Activated T-helper 9 cell treated with anti-CD3 and anti-CD28 coated beads, Interleukin-2, amount 50 U/mL, for 16 hours (primary cell): ENCODE measurements at places on chromosomes 12 and 14.

GRCh38 chr12:29844667-29845066, 60.9 kb upstream of the TMTC1 start:
- no peak for DNase-seq

DNA sequence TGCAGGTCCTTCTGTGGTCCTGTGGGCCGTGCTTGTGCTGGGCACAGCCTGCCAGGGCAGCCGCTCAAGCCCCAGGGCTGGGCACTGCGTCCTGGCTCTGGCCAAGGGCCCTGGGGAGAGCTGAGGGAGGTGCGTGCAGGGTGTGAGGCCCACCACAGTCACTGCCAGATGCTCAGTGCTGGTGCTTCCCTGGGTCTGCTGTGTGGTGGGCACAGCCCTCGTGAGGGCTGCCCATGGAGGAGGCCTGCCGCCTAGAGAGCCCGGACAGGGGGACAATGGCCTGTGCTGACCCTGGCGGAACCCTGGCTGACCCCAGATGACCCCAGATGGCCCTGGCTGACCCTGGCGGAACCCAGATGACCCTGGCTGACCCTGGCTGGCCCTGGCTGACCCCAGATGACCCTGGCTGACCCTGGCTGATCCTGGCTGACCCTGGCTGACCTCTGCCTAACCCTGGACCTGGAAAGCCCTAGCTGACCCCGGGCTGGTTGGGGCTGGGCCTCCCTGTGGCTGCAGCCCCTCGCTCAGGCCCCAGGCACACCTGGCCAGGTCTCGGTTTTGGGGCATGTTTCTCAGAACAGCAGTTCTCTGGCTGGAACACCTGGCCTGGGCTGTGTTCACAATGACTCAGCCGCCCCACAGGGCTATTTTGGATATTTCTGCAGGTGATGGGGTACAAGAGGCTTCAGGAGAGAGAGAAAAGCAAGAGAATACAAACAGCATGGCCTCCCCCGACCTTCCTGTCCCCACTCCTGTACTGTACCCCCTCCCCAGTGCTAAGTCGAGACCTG, 55.4 kb downstream of the TMEM121 start:
- DNase-seq = no peak

DNA sequence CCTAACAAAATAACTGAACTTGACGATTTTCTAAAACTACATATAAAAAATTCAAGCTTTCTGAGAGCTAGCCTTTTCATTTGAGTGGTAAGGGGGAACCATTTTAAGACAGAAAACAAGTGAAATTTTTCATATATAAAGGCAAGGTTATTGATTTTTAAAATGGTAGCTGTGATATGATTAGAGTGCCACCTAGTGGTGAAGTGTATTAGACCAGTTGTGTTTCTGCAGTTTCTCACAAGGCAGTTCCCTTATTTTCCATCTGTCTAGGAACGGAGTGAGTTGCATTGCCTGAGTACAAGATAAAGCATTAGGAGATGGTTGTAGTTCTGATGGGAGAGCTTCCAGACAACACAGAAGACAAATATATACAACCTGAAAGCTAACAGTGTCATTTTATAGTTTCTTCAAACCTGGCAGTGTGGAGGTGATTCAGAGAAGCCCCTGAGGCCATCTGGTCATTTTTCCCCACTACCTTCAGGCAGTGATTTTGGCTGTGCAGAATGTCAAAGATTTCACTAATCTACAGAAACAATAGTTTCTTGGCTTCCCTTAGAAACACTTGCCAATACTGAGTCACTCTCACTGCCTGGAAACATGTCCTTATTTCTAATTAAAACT, 180.8 kb downstream of the C12orf50 start:
- DNase-seq = no peak

- no peak for DNase-seq
Observed at GRCh38 chr12:69123311-69123710, 116.1 kb upstream of the CPSF6 start.

DNA sequence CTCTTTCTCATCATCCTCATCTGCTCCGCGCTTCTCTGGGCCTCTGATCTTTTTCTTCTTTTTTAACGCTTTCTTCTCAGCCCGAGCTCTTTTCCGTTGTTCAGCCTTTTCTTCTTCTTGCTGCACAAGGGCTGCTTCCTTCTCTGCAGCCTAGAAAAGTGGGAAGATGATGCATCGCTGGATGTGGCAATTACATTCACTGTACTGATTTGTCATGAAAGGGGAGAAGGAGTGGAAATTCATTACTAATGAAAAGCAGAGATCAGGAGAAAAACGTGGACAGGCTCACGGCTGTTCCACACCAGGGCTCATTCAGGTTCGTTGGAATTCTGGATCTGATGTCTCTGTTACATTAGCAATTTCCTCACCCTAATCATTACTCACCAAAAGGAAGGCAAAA, 15.1 kb downstream of the FICD start:
- DNase-seq = no peak

GRCh38 chr12:74337951-74338350, 199.7 kb upstream of the ATXN7L3B start:
- no peak for DNase-seq

GRCh38 chr14:94612580-94613554, 676 bp downstream of the SERPINA3 start:
- no peak for DNase-seq

- DNase-seq = no peak
Observed at GRCh38 chr12:111450676-111451075, 45.0 kb downstream of the SH2B3 start.

DNA sequence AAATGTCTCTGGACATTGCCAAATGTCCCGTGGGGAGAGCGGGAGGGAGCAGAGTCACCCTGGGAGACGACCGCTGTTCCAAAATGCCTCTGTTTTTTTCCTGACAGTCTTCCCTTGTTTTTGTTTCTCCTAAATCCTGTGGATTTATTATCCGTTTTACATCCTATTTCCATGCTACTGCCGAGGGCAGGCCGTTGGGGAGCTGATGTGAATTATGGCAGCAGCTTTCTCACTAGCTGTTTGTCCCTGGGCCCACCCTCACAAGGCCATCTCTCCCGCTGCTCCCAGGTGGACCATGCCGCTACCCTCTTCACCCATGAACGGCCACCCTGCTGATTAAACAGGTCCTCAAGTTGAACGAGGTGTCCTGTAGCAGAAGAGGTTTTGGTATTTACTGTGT, 55.2 kb downstream of the FBXL14 start:
- DNase-seq = no peak

DNA sequence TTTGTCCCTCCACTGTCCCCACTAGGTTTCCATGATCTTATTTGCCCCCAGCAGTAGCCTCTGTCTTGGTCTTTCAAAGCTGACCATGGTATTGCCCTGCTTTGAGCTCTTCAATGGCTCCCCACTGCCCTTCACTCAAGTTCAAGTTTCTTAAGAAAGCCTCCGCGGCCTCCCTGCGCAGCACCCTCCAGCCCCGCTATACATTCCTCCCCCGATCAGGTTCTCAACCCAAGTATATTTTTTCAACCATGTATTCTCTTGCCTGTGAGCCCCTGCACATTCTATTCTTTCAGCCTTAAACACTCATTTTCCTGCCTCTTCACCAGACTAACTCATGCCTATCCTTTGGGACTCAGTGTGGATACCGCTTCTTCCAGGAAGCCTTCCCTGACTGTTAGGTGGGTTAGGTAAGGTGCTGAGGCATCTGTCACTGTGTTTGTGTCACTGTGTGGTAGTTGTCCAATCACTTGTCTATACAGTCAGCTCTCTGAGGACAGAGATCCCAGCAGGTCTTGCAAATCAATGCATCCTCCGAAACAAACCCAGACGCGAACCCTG, 4.3 kb downstream of the FAIM2 start:
- no peak for DNase-seq

- no peak for DNase-seq
Observed at GRCh38 chr14:37819155-37820015, 224.0 kb downstream of the TTC6 start.
